ENCODE measurements at places on chromosomes 1 and 21.

- DNase-seq, result no peak
Measured at GRCh38 chr1:25647863-25648262, 31.3 kb downstream of the MAN1C1 start.

DNA sequence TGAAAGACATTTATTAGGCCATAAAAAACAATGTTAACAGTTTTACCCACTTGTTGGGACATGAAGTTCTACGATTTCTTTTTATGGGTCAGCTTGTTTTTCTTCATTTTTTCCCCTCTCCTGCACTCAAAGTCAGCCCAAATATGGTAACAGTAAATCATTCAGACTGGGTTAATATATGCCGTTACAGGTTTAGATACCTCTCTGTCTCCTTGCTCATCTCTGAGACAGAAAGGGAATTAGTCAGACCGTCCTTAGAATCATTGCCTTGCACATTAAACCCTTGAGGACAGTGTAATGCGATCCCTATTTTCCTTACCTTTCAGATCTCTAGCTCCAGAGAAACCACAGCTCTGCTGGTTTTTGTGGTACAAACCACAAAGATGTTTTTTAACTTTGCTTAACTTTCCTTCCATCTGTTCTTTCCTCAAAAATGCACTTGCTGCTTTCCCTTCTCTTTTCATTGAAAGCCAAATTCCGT is 613.3 kb downstream of the PLPP3 start:
- peak; percentile 42 for DNase-seq

DNA sequence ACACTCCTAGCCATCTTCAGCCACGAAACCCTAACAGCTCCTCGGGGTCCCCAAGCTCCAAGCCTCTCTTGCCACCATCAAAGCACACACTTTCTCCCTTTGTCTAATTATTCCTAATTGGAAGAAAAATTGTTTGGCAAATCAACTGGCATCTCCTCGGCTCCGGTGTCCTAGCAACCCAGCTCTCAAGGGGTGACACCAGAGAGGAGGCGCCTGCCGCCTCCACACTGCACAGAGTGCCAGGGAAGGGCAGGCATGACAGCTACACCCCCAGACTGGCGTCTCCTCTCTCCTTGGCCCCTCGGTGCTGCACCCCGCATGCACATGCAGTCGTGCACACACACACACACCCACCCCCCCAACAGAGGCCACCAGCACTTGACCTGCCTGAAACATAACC is 18.2 kb upstream of the GJB5 start:
- DNase-seq, result no peak

DNA sequence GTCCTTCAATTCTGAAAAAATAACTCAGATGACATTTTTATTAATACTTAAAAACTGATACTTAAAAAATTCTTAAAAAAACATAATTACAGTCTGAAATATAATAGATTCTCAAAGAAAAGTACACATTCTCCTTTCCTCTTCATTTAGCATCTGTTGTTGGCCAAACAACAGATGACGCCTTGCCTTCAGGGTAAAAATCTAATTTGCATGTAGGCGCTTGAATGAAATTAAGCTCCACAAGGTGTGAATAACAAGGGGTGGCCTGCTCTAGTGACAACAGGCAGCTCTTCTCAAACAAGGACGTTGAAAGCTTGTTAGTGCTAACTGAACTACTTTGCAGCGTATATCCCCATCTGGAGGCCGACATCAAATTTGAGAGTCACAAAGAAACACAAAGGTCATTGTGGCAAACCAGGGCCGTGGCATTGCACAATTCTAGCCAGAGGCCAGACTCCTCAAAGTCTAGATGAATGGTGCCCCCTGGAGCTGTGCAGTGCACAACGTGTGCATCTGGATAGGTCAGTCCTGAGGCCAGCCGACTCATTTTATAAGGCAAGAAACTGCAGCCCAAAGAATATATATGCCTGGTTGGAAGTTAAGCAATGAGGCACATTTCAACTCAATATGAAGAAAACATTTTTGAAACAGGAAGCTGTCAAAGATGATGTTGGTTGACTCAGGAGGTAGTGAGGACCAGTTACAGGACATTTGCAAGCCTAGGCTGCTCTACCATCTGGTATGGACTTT is 459.2 kb upstream of the RUNX1 start:
- peak; percentile 52 for DNase-seq

GRCh38 chr1:200139661-200140250 is 112.2 kb downstream of the NR5A2 start:
- DNase-seq, result peak; percentile 42

DNA sequence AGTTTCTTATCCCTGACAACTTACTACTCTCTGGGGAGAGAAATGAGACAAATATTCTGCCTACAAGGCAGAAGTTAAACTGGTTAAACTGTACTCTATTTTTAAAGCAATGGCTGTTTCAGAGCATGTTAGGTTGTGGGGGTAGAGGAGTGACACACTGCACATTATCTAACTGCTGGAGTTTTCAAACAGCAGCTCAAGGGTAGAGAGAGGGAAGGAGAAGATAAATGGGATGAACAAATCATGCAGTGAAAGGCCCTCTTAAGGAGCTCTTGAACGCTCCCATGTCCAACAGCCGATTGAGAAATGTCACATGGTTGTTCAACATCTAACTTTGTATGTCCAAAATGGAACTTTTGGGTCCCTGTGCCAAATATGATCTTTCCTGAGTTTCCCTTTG is 14.0 kb upstream of the IFI44L start:
- DNase-seq, result no peak

- no peak for DNase-seq
Measured at GRCh38 chr1:92299477-92300150, 755 bp downstream of the RPAP2 start.

Measured in AG09309 (cell line).